ENCODE measurements at places on chromosomes 1 and 21.

DNA sequence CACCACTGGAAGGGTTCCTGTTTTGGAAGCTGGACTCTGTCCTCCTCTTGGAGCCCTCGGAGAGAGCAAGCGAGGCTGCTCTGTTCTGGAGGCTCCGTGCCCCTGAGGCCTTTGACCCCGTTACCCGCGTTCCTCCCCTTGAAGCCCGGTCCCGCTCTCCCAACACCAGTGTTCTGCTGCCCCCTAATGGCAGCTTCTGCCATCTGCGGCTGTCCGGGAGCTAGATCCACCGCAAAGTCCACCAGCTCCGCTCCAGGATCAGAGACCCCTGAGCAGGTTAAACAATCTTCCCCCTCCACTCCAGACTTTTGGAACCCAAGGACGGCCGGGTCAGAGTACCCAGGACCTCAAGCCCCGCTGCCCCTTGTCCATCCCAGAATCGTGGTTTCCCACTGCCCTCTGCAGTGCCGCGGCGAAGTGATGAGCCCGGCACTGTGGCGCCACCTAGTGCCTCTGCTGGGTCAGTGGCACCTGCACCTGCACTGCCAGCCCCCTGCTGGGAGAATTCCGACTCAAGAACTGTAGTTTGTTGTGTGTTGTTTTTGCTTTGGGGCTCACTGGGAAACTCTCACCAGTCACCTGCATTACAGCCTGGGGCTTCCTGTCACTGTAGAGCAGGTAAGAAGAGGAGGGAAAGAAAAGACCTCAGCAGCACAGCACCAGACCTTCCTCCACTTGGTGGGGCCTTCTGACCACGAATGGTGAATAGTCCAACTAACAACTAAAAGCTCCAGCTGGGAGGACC is 63.5 kb upstream of the NFASC start:
- DNase-seq, result peak; percentile 66

GRCh38 chr21:31687108-31687507 is 27.6 kb downstream of the SOD1 start:
- no peak for DNase-seq

- no peak for DNase-seq
Measured at GRCh38 chr1:199155166-199156019, 516.6 kb downstream of the PTPRC start.

DNA sequence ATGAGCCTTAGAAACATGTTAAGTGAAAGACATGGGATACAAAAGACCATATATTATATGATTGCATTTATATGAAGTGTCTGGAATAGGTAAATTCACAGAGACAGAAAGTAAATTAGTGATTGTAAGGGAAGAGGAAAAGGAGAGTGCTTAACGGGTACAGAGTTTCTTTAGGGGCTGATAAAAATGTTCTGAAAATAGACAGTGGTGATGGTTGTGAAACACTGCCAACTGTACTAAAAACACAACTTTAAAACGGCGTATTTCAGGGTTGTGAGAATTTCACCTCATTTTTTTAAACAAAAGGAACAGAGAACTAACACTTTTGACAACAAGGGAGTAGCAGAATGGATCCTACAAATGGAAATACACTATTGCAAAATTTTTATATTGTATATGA is 13.4 kb downstream of the COP1 start:
- DNase-seq, result no peak

- peak; percentile 70 for DNase-seq
Measured at GRCh38 chr1:25360596-25361581, 22.8 kb downstream of the TMEM50A start.

- DNase-seq, result no peak
Measured at GRCh38 chr1:17893891-17894631, 138.9 kb downstream of the ACTL8 start.

- DNase-seq, result no peak
Measured at GRCh38 chr1:54190526-54190925, 9.3 kb downstream of the CYB5RL start.

- DNase-seq, result no peak
Measured at GRCh38 chr1:32871364-32872191, 866 bp upstream of the FNDC5 start.

GRCh38 chr1:77543822-77544448 is 138.5 kb downstream of the ZZZ3 start:
- DNase-seq, result peak; percentile 27

- DNase-seq, result peak; percentile 54
Measured at GRCh38 chr1:40898431-40898901, 36.3 kb upstream of the CITED4 start.

DNA sequence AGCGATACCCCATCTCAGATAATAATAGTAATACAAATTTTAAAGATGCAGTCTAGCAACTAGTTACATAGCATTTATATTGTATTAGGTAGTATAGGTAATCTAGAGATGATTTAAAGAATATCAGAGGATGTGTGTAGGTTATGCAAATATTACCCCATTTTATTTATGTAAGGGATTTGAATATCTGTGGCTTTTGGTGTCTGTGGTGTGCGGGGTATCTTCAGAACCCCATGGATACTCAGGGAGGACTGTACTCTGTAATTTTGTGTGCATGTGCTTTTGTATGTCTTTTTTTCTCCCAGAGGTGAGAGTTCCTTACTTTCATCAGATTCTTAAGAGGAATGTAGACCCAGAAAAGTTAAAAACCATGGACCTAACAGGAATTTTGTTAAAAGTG is 12.8 kb downstream of the RNF2 start:
- no peak for DNase-seq

- no peak for DNase-seq
Measured at GRCh38 chr1:228152918-228153258, 3.2 kb downstream of the GJC2 start.

Measured in fibroblast of lung (primary cell).